ENCODE measurements at places on chromosomes 1 and 21. TPM values are rescaled to one million over a fixed set of nuclear protein-coding genes. Genes with fewer than 3 reads are reported as not detected.

Gene MGST3
- total RNA-seq = 133 TPM

Gene RPL11
- 1,209 TPM for total RNA-seq

Gene AADACL3
- not detected for total RNA-seq

Gene RNU1-1
- total RNA-seq = 3,564 TPM

DNA sequence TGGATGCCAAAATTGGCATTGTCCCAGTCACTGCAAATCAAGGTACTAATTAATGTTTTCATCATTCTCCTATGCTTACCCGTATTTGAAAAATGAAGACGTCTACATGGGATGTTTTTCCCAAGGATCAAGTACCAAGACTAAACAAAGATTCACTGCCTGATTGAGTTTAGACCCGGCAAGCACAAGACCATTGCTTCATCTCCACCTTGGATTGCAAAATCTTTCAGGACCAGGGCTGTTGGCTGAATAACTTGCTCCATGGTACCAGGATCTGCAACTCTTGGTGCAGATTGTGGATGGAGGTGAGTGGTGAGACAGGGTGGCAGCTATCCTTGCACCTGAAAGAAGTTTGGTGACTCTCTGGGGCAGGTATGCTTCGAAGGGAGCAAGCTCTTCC is 122.5 kb upstream of the ETS2 start:
- DNase-seq = no peak
- H3K4me1 ChIP-seq = peaks cover 11% of the 10 kb centered on the region
- no peaks in the 10 kb centered on the region for H3K36me3 ChIP-seq
- no peak overlapping the region for H3K27ac ChIP-seq
- no peak overlapping the region for H3K4me3 ChIP-seq

- no peaks in the 10 kb centered on the region for H3K4me1 ChIP-seq
- H3K4me3 ChIP-seq = no peak overlapping the region
- H3K36me3 ChIP-seq = no peaks in the 10 kb centered on the region
These were observed 35.6 kb upstream of the C21orf91 start for GRCh38 chr21:17854745-17855144.

GRCh38 chr1:231699784-231700183 is 73.2 kb downstream of the DISC1 start:
- no peak for DNase-seq
- H3K27ac ChIP-seq = peak overlapping the region; percentile 2
- H3K4me1 ChIP-seq = peaks cover 24% of the 10 kb centered on the region

DNA sequence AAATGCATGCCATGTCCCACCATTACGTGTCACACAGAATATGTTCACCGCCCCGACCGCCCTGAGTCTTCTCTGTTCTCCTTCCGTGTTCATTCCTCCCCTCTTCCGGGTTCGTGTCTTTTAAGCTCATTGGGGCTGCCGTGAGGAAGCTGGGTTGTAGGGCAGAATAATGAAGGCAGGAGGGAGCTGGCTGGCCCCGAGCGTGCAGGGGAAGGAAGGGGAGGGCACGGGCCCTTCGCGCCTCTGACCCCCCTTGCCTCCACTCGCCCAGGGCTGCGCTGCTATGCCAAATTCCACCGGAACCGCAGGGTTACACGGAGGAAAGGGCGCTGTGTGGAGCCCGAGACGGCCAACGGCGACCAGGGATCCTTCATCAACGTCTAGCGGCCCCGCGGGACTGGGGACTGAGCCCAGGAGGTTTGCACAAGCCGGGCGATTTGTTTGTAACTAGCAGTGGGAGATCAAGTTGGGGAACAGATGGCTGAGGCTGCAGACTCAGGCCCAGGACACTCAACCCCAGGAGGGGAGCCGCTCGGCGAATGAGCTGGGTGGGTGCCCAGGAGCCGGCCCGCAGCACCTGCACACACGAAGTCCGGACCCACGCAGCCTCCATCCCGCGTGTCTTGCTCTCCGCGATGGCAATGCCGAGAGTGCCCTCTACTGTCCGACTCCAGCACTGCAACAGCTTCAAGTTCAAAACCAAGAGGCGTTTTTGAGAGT is 16.5 kb upstream of the AGTRAP start:
- H3K27ac ChIP-seq = no peak overlapping the region
- no peaks in the 10 kb centered on the region for H3K4me1 ChIP-seq
- no peaks in the 10 kb centered on the region for H3K36me3 ChIP-seq
- no peak for DNase-seq

DNA sequence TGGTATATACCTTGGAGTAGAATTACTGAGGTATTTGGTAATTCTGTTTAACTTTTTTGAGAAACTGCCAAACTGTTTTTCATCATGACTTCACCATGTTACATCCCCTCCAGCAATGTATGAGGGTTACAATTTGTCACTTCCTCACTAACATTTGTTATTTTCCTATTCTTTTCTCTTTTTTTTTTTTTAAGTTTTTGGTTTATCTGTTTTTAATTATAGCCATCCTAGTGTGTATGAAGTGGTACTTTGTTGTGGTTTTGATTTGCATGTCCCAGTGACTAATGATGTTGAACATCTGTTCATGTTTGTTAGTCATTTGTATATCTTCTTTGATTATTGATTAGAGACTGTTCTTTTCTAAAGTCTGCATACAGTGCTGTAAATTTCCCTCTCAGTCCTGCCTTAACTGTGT is 147.3 kb downstream of the HS2ST1 start:
- H3K4me3 ChIP-seq = no peak overlapping the region
- H3K36me3 ChIP-seq = peaks cover 4% of the 10 kb centered on the region
- no peak for DNase-seq
- H3K4me1 ChIP-seq = peaks cover 8% of the 10 kb centered on the region
- H3K27ac ChIP-seq = no peak overlapping the region

DNA sequence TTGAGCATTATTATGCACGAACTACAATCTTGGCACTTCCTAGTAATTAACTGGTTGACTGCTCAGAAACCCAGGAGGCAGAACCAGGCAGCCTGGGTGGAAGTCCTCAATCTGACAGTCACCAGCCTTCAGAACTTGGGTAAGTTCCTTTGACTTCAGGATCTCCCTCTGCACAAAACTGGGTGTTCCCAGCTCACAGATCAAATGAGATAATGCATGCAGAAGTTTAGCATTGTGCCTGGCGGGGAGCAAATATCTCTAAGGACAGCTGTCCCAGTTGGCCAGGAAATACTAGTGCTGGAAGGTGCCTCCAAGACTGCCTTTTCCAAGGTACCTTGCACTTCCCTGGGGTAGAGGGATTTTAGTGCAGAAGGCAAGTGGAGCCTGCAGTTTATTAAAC is 294.8 kb downstream of the PCP4 start:
- H3K27me3 ChIP-seq = no peaks in the 10 kb centered on the region
- peaks cover 4% of the 10 kb centered on the region for H3K4me1 ChIP-seq
- H3K27ac ChIP-seq = no peak overlapping the region
- H3K36me3 ChIP-seq = no peaks in the 10 kb centered on the region
- H3K4me3 ChIP-seq = no peak overlapping the region
- DNase-seq = no peak

GRCh38 chr1:55255901-55256300 is 40.7 kb upstream of the USP24 start:
- H3K27ac ChIP-seq = no peak overlapping the region
- H3K27me3 ChIP-seq = peaks cover 6% of the 10 kb centered on the region
- H3K36me3 ChIP-seq = no peaks in the 10 kb centered on the region

DNA sequence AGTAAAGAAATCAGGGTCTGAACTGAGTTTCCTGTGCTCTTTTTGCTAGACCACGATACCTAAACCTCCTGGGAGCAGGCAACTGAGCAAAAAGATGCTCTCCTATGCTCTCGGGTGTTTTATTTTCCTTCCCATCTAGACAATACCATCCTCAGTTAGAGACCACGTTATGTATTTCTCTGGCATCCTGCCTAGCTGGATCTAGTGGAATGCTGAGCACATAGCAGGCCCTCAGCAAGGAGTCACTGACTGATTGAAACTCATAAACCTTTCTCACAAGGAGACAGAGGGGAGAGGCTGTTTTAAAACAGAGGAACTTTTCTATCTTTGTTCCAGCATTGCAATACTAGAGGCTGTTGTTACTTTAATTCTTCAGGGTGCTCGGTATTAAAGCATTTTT is 168.0 kb downstream of the CYYR1 start:
- peak overlapping the region; percentile 55 for H3K4me3 ChIP-seq
- peaks cover 8% of the 10 kb centered on the region for H3K27me3 ChIP-seq
- peaks cover 20% of the 10 kb centered on the region for H3K4me1 ChIP-seq
- no peak for DNase-seq
- peak overlapping the region; percentile 76 for H3K27ac ChIP-seq
- peaks cover 3% of the 10 kb centered on the region for H3K36me3 ChIP-seq

GRCh38 chr1:36174713-36175112 is 18.8 kb downstream of the MAP7D1 start:
- H3K27ac ChIP-seq = no peak overlapping the region
- H3K4me1 ChIP-seq = no peaks in the 10 kb centered on the region
- H3K4me3 ChIP-seq = no peak overlapping the region
- no peak for DNase-seq

GRCh38 chr1:30856260-30856790 is 52.2 kb downstream of the SDC3 start:
- peaks cover 24% of the 10 kb centered on the region for H3K4me1 ChIP-seq
- DNase-seq = no peak
- H3K4me3 ChIP-seq = no peak overlapping the region

- DNase-seq = no peak
- H3K36me3 ChIP-seq = peaks cover 11% of the 10 kb centered on the region
- peaks cover 48% of the 10 kb centered on the region for H3K4me1 ChIP-seq
These were observed 31.4 kb downstream of the CLSTN1 start for GRCh38 chr1:9792156-9793042.

DNA sequence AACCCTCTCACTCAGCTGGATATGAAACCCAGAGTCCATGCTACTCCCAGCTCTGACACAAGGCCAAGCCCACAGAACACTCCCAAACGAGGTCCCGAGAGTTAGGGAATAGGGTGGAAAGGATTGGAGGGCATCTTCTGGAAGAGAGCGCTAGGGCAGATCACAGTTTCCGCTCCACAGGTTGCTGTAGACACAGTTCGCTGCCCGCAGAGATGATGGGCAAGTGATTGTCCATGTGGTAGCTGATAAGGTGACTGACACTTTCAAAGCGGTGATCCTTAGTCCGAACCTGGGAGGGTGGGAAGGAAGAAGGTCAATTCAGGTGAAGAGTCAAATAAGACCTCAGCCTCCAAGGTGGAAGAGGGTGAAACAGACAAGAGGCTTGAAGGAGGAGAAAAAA is 2.1 kb upstream of the PYGO2 start:
- peak overlapping the region; percentile 34 for H3K27ac ChIP-seq
- peaks cover 17% of the 10 kb centered on the region for H3K36me3 ChIP-seq
- peaks cover 26% of the 10 kb centered on the region for H3K4me1 ChIP-seq
- H3K4me3 ChIP-seq = peak overlapping the region; percentile 55
- DNase-seq = no peak

- H3K27ac ChIP-seq = no peak overlapping the region
- H3K4me1 ChIP-seq = no peaks in the 10 kb centered on the region
- no peak for DNase-seq
- no peak overlapping the region for H3K4me3 ChIP-seq
- peaks cover 8% of the 10 kb centered on the region for H3K36me3 ChIP-seq
These were observed 8.3 kb downstream of the LRRC47 start for GRCh38 chr1:3787745-3788605.

DNA sequence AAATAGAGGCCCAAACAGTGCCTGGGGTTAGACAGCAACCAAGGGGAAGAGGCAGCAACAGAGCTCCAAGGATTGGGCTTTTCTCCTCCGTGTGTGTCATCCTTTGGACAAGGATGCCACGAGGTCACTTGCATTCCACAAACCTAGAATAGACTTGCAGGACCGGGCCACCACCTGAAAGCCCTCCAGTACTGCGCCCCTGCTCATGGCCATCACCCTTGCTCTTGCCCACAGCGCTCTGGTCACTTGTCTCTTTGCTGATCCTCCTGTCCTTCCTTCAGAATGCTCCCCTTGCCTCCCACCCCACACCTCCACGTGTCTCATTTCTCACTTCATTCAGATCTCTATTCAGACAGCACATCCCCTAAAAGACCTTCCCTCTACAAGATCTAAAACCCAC is 247.4 kb downstream of the MATN1 start:
- peaks cover 28% of the 10 kb centered on the region for H3K27me3 ChIP-seq
- no peak for DNase-seq
- peaks cover 7% of the 10 kb centered on the region for H3K4me1 ChIP-seq
- no peak overlapping the region for H3K27ac ChIP-seq
- H3K4me3 ChIP-seq = no peak overlapping the region

All from type B pancreatic cell (in vitro differentiated cells).